ENCODE measurements at places on chromosomes 6 and 20.

- no peak for DNase-seq
Observed at GRCh38 chr6:30942338-30943060, 1.7 kb downstream of the MUCL3 start.

GRCh38 chr6:30073489-30074235 lies 1.9 kb downstream of the RNF39 start:
- DNase-seq = no peak

DNA sequence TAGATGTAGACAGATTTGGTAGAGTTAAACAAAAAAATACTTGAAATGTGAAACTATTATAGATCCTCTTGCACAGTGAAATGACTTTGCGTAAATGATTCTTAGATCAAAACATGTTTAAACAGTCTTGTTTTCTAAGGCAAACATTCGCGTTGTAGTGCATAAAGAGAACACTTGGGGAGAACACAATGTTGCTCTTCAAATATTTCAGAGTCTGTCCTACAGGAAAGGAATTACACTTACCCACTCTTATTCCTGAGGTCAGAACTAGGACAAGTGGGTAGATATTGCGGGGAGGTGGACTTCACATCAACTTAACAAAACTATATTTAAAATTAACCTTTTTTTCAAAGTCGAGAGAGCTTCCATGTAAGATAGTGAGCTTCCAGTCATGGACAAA lies 183.5 kb upstream of the PCSK2 start:
- DNase-seq = no peak

DNA sequence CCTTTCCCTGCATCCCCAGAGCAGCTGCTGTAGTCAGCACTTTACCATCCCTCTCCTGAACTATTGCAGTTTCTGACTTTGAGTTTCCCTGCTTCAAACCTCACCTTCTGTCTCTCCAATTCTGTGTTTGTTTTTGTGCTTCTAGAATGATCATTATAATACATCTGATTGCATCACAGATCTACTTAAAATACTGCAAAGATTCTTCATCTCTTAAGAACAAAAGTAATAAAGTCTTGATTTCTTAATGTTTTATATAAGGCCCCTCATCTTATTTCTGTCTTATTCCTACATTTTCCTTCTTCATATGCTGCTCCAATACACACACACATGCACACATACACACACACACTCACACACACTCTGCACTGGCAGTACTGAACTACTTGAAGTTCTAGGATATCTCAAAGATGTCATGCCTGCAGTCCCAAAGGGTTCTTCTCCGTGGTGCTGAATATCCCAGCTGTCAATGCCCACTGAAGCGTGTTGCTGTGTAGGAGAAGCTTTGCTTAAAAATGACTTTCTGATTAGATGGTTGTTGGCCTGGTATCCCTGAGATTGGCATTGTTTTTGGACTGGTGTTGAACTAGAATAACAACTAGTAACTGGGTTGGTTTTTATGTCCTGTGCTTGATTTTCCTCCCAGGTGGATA lies 97.2 kb downstream of the MAP3K4 start:
- DNase-seq = no peak

- DNase-seq = no peak
Observed at GRCh38 chr6:138528956-138529355, 29.7 kb upstream of the NHSL1 start.

DNA sequence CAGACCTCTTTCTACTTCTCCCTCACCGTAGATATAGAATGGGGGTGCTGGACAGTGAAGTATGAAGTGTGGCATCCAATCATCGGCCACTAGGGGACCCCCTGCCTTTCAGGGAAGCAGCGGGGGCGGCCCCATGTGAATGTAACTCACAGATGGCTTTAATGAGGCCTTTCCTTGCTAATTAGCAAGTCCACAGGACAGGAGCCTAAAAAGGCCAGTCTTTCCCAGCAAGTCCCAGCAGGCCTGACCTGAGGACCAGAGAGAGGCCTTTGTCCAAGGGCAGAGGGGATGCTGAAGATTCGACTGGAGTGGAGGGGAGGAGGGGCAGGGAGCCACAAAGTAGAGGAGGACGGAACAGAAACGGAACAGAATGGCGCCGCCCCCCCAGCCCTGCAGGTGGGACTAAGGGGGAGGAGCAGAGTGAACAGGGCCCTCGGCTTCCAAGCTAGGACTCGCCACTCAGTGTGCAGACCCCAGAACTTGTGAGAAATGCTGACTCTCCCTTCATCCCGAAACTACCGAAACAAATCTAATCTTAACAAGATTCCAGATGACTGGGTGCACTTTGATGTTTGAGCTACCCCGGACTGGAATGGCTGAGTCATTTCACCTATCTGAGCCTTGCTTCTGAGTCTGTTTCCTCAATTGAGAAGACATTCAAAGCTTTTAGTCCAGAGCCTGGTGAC lies 5.8 kb downstream of the C6orf132 start:
- peak; percentile 19 for DNase-seq

DNA sequence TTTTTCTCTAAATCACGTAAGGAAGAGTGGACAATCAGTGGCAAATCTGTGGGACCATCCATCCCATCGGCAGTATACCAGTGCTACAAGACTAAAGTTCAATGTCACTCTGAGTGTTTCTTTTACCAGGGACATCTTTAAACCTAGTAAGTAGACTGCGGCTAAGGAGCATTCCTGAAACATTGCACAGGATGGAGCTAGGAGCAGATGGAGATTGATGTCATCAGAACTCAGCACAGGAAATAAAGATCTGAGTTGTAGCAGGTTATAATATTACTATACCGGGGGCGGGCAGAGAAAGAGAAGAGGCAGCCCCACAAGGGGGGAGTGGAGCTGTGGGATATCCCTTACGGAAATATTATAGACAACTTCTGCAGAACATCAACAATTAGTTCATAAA lies 162.1 kb downstream of the MTFR2 start:
- no peak for DNase-seq

DNA sequence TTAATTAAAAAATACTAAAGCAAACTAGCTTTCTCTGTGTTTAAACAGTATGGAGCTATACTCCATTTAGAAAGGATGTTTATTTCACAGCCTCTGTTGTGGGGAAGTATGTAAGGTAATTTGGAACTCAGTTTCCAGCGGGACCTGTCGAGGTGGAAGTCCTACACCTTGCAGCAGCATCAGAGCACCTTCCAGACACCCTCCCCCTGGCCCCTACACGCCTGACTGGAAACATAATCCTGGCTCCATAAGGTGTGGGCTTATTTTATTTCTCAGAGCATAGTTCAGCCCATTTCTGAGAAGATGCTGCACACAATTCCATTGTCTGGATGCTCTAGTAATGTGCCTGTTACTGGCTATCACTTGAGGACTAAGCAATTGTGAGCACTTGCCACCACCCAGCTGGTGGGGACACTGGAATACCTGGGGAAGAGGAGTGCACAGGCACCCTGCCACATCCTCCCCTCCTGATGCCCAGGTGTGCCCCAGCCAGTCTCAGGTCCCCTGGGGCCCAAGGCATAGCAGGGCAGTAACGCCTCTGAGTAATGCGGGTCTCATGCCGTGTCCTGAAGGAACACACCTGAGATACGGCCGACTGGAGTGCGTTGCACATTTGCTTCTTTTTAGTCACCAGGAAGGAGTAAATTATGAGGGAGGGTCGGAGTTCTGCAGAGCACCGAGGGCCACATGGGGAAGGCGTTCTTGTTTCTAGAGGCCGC lies 556.5 kb downstream of the QKI start:
- DNase-seq = no peak

DNA sequence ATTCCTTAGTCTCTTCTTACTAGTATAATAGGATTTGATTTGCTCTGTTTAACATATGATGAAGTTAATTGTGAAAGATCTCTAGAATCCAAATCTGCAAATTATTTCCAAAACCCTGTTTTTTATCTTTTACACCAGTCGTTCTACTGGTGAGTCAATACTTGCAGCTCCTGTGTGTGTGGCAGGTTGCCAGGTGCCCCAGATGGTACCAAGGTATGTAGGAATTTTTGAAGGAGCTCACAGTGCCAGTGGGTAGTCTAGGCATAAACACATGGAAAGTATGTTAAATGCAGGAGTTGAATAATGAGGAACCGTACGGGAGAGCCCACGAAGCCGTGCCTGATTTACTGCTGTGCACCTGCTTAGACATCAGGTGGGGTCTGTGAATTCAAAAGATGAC lies 192.2 kb downstream of the FARS2 start:
- DNase-seq = no peak

DNA sequence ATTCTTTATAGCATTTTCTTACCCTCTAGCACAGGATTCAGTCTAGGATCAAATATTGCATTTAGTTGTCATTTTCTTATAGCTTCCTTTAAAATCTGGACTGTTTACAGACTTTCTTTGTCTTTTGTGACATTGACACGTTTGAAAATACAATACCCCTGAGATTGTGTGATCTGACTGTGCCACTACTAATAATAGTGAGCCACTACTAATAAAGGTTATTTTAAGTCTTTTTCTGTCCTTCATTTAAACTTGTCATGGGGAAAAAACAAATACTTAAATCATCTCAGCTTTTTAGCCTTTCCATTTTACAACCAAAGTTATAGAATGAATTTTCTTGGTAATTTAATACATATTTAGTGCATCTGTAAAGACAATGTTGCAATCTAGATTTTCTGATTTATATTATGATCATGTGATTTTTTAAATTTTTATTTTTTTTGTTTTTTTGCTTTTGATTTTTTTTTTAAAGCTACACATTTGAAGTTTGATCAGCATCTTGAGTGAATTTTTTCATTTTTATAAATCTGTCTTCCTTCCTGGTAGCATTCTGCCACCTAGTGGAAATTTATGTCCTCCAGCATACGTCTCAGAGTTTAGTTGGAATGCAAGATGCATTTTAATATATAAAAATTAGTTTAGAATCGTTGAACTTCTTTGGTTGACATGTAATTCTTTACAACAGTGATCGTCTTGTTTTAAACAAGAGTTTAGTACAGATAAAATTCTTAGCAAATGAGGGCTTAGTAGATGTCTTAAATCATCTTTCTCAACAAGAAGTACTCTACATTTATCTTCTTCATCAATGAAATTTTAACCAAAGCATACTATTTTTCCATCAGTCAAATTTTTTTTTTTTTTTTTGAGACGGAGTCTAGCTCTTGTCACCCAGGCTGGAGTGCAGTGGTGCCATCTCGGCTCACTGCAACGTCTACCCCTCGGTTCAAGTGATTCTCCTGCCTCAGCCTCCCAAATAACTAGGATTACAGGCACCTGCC lies 119.4 kb downstream of the NCOA3 start:
- DNase-seq = peak; percentile 56
